ENCODE measurements at places on chromosomes 4 and X.

- no peaks in the 10 kb centered on the region for H3K4me1 ChIP-seq
- DNase-seq, result peak; percentile 80
- H3K36me3 ChIP-seq, result no peaks in the 10 kb centered on the region
- H3K27ac ChIP-seq, result no peak overlapping the region
- H3K4me3 ChIP-seq, result no peak overlapping the region
- H3K27me3 ChIP-seq, result peaks cover 2% of the 10 kb centered on the region
These were observed 8.5 kb downstream of the COL25A1 start for GRCh38 chr4:109294006-109294405.

DNA sequence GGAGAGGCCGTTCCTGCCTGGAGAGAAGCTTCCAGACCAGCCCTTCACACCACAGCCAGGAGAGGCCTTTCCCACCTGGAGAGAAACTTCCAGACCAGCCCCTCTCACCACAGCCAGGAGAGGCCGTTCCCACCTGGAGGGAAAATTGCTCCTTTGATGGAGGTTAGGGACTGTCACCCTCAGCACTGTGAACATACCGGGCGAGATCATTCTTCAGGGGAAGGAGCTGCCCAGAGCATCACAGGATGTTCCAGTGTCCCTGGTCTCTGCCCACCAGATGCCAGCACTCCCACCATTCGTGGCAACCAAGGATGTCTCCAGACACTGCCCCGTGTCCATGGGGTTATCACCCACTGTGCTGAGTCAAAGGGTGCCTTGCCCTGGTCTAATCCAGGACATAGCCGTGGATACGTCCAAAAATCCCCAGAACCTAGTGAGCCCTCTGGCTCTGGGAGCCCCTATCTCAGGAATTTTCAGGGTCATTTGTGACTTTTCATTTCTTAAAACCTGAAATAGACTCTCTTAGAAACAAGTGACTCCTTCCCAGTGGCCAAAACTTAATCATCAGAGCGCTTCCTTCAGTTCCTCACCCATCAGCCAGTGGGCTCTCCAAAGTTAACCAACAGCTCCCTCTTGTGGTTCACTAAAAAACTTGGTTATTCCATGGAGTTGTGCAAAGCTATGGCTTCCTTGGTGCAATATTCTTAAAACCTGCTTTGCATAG is 80.2 kb downstream of the CRMP1 start:
- no peaks in the 10 kb centered on the region for H3K4me1 ChIP-seq
- no peaks in the 10 kb centered on the region for H3K27me3 ChIP-seq
- DNase-seq, result peak; percentile 88
- H3K36me3 ChIP-seq, result no peaks in the 10 kb centered on the region
- no peak overlapping the region for H3K27ac ChIP-seq

GRCh38 chrX:122445466-122445865 is 738.6 kb upstream of the GRIA3 start:
- H3K27me3 ChIP-seq, result no peaks in the 10 kb centered on the region
- H3K27ac ChIP-seq, result no peak overlapping the region
- no peak for DNase-seq
- no peaks in the 10 kb centered on the region for H3K36me3 ChIP-seq

GRCh38 chrX:151505796-151506195 is 57.7 kb upstream of the PASD1 start:
- H3K27me3 ChIP-seq, result no peaks in the 10 kb centered on the region
- no peaks in the 10 kb centered on the region for H3K36me3 ChIP-seq
- H3K4me1 ChIP-seq, result no peaks in the 10 kb centered on the region
- no peak overlapping the region for H3K4me3 ChIP-seq

DNA sequence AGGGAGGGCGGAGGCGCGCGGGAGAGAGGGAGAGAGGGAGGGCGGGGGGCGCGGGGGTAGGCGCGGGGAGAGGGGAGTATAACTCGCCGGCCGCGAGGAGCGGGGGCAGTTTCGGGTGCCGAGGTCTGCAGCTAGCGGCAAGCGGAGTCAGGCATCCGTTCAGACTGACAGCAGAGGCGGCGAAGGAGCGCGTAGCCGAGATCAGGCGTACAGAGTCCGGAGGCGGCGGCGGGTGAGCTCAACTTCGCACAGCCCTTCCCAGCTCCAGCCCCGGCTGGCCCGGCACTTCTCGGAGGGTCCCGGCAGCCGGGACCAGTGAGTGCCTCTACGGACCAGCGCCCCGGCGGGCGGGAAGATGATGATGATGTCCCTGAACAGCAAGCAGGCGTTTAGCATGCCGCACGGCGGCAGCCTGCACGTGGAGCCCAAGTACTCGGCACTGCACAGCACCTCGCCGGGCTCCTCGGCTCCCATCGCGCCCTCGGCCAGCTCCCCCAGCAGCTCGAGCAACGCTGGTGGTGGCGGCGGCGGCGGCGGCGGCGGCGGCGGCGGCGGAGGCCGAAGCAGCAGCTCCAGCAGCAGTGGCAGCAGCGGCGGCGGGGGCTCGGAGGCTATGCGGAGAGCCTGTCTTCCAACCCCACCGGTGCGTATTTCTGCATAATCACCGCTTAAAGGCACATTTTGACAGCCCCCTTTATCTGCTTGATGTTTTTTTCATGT is at the start of gene POU4F2:
TSS of gene POU4F2 (plus strand) at position 108 of the 720 bp plus-strand sequence. CDS start at position 356, 248 bp downstream.
- H3K27ac ChIP-seq, result no peak within 1 kb of the TSS
- no peak within 1 kb of the TSS for H3K4me3 ChIP-seq
- H3K27me3 ChIP-seq, result peaks cover 14% of the 10 kb centered on the region
- DNase-seq, result no peak
- H3K4me1 ChIP-seq, result peaks cover 13% of the 10 kb centered on the region
- no peaks in the 10 kb centered on the region for H3K36me3 ChIP-seq

GRCh38 chr4:16717266-16717970 is 181.0 kb downstream of the LDB2 start:
- no peak overlapping the region for H3K27ac ChIP-seq
- no peaks in the 10 kb centered on the region for H3K4me1 ChIP-seq
- H3K27me3 ChIP-seq, result no peaks in the 10 kb centered on the region
- H3K4me3 ChIP-seq, result no peak overlapping the region
- no peaks in the 10 kb centered on the region for H3K36me3 ChIP-seq

DNA sequence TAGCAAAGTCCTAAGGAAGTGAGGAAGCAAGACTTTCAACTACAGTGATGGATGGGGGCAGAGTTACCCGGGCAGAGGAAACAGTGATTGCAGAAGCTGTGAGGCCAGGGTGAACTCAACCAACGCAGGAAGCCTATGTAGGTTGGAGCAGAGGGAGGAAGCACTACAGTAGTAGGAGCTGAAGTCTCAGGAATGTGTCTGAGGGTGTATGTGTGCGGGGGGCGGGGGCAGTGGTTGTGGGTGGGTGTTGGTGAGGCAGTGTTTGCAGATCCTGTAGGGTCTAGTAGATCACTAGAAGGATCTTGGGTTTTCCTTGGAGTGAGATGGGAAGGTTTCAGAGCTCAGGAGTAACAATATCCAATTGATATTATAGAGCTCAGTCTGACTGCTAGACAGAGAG is 9.9 kb upstream of the MID1 start:
- DNase-seq, result no peak
- H3K4me1 ChIP-seq, result no peaks in the 10 kb centered on the region
- H3K4me3 ChIP-seq, result no peak overlapping the region
- H3K27ac ChIP-seq, result no peak overlapping the region
- H3K36me3 ChIP-seq, result no peaks in the 10 kb centered on the region
- H3K27me3 ChIP-seq, result no peaks in the 10 kb centered on the region

Data from common myeloid progenitor, CD34-positive (primary cell).